ENCODE measurements at places on chromosomes 13 and 19.
A peak's percentile ranks its signal among the peaks of the same experiment; 100 is the strongest.

DNA sequence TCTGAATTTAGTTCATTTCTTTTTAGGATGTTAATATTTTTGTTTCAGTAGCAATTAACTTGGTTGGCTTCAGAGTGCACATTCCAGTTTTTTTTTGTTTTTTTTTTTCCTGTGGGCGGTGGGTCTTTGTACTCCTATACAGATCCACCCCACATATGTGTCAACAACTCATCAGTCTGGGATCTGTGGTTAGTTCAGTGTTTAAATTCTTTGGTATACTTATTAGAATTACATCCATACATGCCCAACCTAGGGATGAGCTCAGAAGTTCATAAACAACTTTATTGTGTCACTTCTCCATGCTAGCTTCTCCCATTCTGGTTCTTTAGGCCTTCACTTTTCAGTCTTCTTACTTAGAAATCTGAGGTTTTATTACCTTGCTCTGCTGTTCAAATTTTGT, 50.9 kb downstream of the PCCA start:
- DNase-seq: no peak

- DNase-seq: no peak
Observed at GRCh38 chr13:74683411-74683810, 549.2 kb upstream of the KLF12 start.

DNA sequence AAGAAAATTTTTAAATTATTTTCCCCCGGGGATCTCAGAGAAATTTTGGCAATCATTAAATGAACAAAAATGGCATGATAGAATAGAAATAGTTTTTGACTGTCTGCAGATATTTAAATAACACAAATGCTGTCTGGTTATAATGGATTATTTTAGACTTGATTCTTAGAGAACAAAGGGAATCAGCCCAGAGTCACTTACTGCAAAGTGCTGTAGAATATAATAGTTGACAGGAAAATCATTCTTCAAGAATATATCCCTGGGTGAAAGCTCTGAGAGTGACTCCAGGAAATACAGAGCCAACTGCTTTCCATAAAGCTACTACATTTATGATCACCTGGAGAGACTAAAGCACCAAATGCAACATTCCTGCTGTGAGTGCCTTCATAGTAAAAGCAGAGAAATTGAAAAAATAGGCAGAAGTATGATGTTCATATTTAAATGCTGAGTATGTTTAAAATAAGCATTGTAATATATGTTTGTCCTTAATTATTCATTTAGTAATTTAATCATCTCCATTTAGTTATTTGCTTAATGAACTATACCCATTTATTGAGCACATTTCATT, 1765.8 kb downstream of the SLITRK1 start:
- no peak for DNase-seq

- no peak for DNase-seq
Observed at GRCh38 chr19:54902061-54902460, 3.9 kb upstream of the NCR1 start.

GRCh38 chr13:104823709-104824108, 1711.8 kb downstream of the EFNB2 start:
- no peak for DNase-seq

- no peak for DNase-seq
Observed at GRCh38 chr19:51251468-51251820, 564 bp downstream of the SIGLECL1 start.

DNA sequence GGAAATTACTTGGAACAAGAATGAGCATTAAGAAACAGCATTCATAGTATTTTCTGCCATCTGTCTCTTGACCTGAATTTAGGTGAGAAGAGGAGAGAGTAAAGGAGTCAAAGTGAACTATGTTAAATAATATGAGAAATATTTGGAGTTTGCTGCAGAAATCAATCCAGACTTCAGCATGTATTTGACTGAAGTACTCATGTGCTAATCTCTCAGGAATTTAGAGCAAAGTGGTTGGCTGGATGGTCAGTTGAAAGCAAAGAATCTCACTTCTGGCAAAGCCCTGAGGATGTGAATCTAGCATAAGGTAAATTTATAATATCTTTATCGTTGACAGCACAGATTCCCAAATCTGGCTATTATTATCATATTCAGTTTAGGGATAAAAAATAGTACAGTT, 394.3 kb downstream of the PCDH17 start:
- DNase-seq: no peak

- DNase-seq: no peak
Observed at GRCh38 chr19:29302002-29302928, 89.3 kb upstream of the UQCRFS1 start.

GRCh38 chr19:11414544-11414943, 4.6 kb downstream of the RGL3 start:
- no peak for DNase-seq

DNA sequence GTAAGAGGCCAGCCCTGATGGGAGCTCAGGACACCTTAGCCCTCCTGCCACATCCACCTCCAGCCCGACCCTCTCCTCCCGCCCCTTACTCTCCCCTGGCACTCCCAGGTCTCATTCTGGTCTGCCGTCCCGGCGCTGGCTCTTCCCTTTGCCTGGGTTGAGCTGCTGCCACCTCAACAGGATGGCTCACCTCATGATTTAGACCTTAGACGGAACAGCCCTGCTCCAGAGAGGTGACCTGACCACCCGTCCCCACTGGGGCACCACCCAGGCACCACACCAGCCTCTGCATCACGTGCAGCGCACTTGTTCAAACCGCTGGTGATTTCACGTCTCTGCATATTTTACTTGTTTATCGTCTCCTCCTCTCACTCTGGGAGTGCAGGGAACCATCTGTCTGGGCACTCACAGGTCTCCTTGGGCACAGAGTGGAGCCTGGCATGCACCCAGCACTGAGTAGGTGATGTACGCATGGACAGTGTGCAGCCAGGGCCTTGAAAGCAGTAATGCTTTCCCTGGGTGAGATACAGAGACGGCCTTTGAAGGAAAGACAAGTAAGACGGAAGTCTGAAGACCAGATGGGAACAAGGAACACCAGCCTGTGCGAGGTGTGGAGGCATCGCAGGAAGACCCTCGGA, 183.1 kb downstream of the KATNAL1 start:
- no peak for DNase-seq

DNA sequence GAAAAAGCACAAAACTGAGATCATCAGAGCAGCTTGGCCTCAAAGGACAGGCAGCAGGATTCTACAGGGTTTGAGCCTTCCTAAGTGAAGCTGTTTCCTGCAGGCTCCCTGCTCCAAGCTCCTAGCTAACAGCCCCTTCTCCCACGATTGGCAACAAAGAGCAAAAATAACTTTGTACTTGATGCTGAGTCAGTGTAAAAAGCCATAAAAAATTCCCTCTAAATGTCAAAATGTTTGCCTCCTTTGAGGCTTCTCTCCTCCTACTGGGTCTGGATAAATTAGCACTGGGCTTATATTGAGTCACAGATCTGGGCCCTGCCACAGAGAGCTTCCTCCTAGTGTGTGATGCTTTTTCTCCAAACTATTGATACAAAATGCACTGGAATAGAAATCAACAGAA, 153.3 kb downstream of the TNFRSF19 start:
- no peak for DNase-seq

- no peak for DNase-seq
Observed at GRCh38 chr19:35055715-35056179, 14.2 kb downstream of the HPN start.

DNA sequence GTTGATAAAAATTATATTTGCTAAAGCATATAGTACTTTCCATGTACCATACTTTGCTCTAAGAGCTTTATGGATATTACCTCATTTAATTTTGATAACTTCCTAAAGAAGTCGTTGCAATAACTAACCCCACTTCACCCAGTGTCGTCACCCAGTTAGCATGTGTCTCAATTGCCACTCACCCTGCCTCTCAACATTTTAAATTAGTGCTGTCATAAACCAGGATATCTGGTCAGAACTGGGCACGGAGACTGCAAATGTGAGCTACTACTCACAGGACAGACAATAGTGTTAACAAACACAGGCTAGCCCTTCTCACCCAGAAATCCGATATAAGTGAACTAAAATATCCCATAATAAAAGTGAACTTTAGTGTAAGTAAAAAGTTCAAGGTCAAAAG, 430.6 kb downstream of the KLF12 start:
- no peak for DNase-seq

DNA sequence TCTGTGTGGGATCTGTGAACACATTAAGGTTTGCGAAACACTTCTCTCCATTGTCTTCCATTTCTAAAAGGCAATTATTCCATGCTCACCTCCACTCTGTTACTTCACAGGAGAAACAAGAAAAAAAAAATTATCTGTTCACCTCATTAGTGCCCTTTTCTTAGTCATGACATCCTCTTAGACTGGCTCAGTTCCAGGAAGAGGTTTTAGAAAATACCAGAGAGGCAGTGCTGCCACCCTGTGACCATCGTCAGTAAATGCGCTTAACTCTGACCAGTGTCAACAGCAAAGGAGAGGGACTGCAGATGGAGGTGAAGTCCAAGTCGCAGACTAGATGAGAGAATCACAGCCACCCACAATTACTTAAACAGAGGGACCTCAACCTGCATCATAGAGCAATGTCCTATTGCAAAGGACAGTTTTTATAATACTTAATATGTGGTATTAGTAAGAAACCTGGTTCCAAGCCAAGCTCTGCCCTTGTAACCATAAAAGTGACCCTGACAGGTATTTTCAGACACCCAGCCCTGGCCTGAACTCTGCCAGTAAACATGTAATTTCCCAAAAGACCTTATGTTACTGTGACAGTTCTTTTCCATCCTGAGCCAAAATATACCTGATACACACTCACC, 19.4 kb downstream of the CEACAM21 start:
- peak; percentile 65 for DNase-seq

DNA sequence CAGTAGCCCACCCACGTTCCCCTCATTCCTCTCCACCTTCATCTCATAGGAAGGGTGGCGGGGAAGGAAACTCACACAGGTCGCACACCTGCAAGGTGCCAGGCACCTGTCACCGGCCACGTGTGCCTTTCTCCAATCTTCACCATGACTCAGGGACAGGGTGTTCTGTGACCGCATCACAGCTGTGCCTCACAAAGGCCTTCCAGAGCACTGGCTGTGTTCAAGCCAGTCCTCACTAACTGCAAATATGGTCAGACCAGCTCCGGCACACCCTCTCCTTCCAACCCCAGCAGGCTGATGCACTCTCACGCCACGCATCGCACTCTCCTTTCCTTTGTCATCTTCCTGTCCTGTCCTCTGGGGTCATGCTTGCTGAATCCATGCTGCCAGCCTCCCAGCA, 415.9 kb downstream of the IRS2 start:
- DNase-seq: no peak

- DNase-seq: no peak
Observed at GRCh38 chr13:71254384-71254783, 612.6 kb downstream of the DACH1 start.

GRCh38 chr13:113343692-113343968, 20.3 kb downstream of the GRTP1 start:
- no peak for DNase-seq

- no peak for DNase-seq
Observed at GRCh38 chr13:32538143-32538620, 413 bp downstream of the N4BP2L2 start.

- peak; percentile 52 for DNase-seq
Observed at GRCh38 chr19:33143897-33144405, 12.0 kb downstream of the WDR88 start.

- DNase-seq: no peak
Observed at GRCh38 chr13:75847588-75847987, 211.5 kb downstream of the LMO7 start.

- no peak for DNase-seq
Observed at GRCh38 chr19:46731584-46731983, 14.3 kb upstream of the FKRP start.

GRCh38 chr13:79187917-79188690, 218.0 kb downstream of the RBM26 start:
- no peak for DNase-seq

DNA sequence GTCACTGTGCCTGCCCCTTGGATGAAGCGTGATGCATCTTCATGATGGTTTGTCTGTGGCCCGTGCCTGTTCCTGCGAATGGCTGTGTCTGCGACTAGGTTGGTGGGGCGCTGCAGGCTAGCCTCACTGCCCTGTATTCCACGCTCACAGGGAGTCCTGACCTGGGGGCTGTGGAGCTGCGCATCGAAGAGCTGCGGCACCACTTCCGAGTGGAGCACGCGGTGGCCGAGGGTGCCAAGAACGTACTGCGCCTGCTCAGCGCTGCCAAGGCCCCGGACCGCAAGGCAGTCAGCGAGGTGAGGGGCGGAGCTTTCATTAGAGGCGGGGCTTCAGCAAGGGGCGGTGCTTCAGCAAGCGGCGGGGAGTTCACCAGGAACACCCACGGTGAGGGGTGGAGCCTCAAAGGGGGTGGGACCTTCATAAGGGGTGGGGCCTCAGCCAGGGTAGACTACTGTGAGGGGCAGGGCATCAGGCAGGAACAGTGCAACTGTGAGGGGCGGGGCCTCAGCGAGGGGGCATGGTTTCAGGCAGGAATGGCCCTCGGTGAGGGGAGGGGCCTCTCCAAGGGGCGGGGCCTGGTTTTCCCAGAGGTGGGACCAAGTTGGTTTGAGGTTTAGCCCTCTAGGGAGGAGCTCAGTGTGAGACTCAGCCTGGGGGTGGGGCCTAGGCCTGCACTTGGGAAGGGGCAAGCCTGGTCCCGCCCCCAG, 17.2 kb downstream of the PKN1 start:
- DNase-seq: peak; percentile 55

DNA sequence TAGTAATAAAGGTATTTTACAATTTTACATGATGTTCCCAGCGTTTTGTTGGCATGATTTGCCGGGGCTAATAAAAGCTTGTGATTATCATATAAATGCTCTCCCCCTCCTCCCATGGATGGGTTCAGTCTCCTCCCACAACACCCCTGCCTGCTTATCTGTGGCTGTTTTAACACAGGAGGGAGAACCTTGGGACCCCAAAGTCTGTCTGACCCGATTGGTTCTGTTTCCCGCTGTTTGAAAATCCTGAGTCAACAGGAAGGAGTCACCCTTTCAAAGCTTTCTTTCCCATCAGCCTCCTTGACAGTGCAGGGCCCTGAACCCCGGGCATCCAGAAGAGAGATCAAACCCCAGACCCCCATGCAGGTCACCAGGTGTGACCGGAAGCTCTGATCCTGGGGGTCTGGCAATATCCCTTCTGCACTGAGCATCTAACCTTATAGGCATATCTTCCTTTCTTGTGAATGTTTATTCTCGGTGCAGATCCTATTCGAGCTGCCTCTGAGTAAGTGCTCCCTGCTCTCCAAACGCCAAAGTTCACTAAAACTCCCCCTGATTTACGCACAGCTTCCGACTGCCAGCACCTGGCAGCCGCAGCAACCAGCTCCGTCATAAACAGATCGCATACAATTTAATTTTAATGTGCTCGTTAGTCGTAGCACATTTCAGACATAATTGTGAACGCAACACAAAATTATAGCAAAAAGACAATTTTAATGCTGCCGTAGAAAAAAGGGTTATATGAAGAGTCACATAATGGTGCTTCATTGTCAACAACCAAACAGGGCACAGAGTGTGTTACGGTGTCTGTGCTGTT, 74.8 kb downstream of the TSHZ3 start:
- no peak for DNase-seq

- DNase-seq: no peak
Observed at GRCh38 chr19:47418692-47419029, 666 bp downstream of the MEIS3 start.

GRCh38 chr13:99339736-99340397, 32.7 kb upstream of the GPR183 start:
- peak; percentile 59 for DNase-seq

- DNase-seq: no peak
Observed at GRCh38 chr19:38173291-38174041, 50.6 kb downstream of the DPF1 start.
